Non-pigmented ciliary epithelial cell (primary cell): ENCODE measurements at places on chromosomes 3 and 15.

GRCh38 chr15:60554494-60554893 lies 75.6 kb upstream of the ICE2 start:
- no peak for DNase-seq

- DNase-seq: no peak
These were observed 646.0 kb downstream of the AGBL1 start for GRCh38 chr15:86725628-86726027.

- DNase-seq: no peak
These were observed 91.0 kb downstream of the TPRG1 start for GRCh38 chr3:189262746-189263145.

DNA sequence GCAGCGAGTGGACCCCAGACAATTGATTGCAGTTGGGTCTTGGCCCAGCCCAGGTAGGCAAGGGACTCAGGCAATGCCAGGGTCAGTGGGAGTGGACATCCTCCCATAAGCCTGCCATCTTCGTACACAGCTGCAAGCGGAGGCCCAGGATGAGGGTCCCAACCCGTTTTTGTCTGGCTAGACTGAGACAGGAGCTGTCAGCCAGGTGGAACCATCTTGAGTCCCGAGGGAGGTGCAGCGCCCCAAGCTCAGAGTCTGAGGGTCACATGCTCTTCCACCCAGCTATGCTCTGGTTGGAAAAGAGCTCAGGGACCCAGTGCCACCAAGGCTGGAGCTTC lies 22.6 kb upstream of the IP6K2 start:
- no peak for DNase-seq

- no peak for DNase-seq
These were observed 15.2 kb upstream of the C3orf49 start for GRCh38 chr3:63803911-63804310.

DNA sequence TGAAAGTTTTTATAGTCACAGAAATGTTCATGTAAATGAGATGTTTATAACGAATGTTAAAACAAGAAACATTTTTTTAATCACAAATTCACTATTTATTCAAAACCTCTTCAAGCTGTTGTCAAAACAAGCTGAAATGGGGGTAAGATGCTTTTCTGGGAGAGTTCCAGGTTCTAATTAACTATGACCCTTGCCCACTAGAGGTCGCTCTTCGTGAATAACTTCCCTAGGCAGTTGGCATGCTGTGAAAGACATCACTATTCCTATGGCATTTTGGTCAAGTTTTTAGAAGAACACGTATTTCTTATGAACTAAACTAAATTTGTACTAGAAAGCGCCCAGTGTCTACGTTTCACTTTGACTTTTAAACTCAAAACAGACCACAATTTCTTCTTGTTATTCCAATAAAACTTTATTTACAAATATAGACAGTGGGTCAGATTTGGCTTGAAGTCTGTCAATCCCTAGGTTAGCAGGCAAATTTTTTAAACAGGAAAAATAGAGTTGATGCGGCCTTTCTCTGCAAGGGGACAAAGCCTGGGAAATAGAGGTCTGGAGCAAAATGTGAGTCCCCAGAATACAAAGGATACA lies 62.8 kb upstream of the CMTM8 start:
- DNase-seq: peak; percentile 26

DNA sequence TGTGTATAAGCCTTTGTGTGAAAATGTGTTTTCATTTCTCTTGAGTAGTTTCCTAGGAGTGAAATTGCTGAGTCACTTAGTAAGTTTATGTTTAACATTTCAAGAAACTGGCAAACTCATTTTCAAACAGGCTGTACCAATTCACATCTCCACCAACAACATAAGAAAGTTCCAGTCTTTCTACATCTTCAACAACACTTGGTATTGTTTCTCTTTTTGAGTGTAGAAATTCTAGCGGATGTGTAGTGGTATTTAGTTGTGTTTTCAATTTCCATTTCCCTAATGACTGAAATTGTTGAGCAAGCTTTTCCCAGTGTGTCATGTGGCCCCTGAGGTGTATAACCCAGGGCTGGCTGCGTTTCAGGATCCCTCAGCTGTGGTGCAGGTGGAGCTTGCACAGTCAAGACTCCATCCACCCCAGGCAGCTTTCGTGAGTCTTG lies 258.5 kb downstream of the PDCD6IP start:
- DNase-seq: no peak

GRCh38 chr3:72768006-72768441 lies 80.2 kb downstream of the SHQ1 start:
- no peak for DNase-seq

- DNase-seq: no peak
These were observed 540.8 kb downstream of the SI start for GRCh38 chr3:164537485-164537884.

DNA sequence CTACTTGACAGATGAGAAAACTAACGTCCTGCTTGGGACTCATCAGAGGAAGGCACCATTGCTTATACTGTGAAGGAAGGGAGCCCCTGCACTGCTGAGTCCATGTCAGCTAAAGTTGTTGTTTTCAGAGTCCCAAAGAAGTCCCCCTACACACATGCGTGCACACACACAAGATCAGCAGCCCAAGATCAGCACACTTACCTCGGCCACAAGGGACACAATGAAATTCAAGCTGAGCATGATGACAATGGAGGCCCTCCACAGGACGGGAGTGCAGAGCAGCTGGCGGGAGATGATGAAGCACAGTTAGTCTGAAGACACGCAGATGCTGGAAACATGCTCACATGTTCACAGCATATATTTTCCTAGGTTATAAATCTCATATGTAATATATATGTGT lies 28.6 kb upstream of the ATP13A5 start:
- DNase-seq: no peak

- no peak for DNase-seq
These were observed 18.3 kb upstream of the TUBGCP5 start for GRCh38 chr15:23057707-23058106.

DNA sequence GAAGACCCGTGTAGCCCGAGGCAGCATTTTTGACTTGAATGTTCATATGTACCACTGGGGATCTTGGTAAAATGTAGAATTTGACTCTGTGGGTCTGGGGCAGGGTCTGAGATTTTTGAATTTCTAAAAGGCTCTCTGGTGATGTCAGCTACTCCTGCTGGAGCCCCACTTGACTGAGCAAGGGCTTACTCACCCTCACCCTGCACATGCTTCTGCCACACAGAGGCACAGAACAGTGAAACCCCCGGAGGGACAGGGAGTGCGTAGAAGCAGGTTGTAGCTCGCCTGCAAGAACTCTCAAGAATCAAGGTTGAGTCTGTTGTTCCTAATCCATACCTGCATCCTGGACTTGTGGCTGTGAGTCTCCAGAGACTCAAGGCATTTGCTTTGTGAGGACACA lies 41.1 kb downstream of the SLCO3A1 start:
- no peak for DNase-seq

DNA sequence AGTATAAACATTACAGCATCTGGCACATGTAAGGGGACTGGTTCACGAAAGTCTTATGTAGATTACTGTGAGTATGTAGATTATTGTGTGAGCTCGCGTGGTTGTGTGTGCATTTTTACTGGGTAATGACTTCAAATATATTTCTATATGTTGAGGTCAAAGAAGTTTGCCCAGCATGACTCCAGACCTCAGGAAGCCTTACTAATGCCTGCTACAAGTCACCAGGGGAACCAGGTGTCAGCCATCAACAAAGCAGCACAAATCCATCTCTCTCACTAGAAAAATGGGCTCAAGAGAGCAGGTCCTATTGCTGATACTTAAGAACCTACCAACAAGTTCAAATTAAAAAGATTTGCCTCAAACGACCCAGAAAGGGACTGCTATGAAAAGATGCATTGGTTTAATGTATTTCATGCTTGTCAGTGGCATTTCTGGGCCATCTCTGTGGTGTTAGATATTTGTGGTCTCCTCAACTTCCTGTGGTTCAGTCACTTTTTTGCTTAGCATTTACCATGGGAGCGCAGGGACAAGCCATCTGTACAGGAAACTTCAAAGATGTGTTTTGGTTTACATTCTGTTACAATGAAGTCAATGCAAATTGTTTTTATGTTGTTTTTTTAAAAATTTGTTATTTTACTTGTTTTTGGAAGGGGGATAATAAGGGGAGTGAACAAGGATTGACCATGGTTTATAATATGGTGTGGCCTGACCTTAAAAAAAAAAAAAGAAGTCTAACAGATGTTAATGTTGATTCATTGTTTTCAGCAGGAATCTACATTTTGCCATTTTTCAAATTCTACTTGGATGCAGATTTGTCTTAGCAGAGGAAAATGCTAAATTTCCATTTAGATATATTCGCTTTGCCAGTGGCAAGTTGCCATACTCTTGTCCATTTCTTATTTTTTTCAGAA lies 172.1 kb upstream of the ADAMTS9 start:
- DNase-seq: peak; percentile 41

- no peak for DNase-seq
These were observed 229.5 kb downstream of the TUSC7 start for GRCh38 chr3:116939091-116939490.

DNA sequence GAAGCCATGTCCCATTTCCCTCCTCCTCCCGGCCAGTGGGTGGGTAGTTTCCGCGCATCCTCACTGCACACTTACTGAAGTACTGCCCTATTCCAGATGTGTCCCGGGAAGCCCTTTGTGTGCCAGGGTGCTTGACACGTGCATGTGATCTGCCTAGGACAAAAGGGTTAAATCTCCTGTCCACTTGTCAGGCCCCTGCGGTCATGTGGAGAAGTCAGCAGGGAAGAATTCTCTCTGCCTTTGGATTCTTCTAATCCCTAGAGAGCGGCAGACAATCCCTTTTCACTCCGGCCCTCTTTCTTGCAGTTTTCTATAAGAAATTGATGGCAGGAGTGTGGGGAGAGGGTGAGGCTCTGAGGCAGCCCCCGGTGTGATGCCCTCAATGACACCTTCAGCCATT lies 19.8 kb downstream of the ST8SIA2 start:
- DNase-seq: no peak

DNA sequence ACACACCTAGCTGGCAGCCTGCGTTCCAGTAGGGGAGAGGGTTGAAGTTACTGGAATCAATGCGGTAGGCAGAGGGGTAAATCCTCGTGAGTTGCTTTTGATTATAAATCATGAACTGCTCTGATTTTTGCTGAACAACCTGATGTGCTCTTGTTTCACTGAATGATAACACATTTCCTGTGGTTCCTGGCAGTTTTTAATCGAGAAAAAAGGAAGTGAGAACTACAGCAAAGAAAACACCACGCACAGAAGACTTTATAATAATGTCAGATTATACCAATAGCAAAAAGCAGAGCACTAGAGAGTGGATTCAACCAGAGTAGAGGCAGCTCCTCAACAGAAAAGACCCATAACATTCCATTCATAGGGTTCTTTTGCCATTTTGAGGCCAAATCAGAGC lies 200.8 kb upstream of the STRIT1 start:
- no peak for DNase-seq

DNA sequence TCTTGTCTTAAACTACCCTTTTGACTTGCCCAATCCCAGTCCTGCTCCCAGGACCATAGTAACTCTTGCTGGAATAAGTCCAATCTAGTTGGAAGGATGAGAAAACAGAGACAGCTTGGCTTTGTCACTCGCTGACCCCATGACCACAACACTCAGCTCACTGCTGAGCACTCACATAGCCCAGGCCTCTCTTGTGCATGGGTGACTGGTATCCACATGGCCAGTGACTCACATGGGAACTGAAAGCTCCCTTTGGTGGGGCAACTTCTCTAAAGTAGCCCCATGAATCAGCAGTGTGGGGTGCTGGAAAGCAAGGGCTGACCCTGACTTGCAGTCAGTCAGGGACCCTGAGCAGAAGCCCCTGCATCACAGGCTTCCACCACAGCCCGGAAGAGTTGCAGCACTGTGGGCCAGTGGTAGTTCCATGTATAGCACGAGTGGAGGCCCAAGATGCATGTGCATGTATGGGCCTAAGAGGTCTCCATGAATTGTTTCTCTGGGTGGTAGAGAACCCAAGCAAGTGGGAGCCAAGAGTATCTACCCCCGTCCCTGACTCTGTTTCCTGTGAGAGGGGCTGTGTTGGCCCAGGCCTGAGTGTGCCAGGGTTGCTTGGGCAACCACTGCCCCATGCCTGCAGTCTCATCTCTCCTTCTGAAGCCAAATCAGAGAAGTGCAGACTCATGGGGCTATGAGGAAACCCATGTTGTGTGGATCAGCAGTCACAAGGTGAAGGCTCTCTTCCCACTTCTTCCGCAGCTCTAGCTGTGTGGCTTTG lies 62.1 kb upstream of the XCR1 start:
- peak; percentile 77 for DNase-seq

- DNase-seq: no peak
These were observed 401.9 kb upstream of the IL12A start for GRCh38 chr3:159586571-159587202.

GRCh38 chr15:96119734-96120133 lies 210.8 kb upstream of the NR2F2 start:
- DNase-seq: no peak

- no peak for DNase-seq
These were observed 113.9 kb downstream of the DGKG start for GRCh38 chr3:186247821-186248814.

DNA sequence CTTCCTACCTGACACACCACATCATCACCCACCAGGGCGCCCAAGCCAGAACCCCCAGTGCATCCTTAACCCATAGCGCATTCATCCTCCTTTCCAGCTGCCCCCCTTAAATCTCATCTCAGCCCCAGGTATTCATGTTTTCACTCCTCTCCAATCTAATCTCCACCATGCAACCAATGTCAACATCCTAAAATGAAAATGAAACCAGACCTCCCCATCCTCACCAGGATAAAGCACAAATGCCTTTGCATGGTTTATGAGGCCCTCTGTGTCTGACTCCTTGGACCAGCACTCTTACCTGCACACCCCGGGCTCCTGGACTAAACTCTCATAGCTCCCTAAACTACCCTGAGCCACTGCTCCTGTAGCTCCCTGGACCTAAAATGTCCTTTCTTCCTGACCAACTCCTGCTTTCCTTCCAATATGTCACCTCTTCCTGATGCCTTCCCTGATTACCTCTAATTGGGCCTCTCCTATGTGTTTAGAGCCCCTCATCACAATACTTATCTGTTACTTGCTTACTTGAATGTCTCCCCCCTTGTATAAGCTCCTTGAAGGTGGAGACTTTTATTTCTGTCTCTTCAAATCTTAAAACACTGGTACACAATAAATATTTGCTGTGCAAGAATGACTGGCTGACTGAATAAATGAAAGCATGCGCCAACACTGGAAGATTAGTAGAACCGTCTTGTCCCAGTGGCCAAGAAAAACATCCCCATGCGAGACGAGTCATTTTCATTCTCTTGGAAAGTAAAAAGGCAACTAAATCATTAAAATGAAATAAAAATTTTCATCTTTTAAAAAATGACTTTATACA lies 142.5 kb downstream of the XXYLT1 start:
- no peak for DNase-seq

GRCh38 chr15:31346367-31347066 lies 19.9 kb downstream of the KLF13 start:
- no peak for DNase-seq

GRCh38 chr3:73144828-73145227 lies 83.4 kb downstream of the EBLN2 start:
- no peak for DNase-seq

DNA sequence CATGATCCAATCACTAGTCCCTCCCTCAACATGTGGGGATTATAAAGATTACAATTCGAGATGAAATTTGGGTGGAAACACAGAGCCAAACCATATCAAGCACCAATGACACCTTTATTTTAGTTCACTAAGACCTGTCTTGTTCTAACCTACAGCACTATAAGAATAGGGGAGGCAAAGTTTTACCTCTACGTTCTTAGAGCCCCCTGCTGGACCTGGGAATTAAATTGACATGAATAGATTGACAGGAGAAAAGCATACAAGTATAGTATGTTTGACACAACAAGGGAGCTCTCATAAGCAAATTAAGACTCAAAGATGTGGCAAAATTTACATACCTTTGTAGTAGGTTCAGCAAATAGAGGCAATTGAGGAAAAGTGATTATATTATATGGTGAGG lies 974.4 kb upstream of the ALCAM start:
- no peak for DNase-seq

- no peak for DNase-seq
These were observed 45.1 kb upstream of the CP start for GRCh38 chr3:149266736-149267135.
